ENCODE measurements at places on chromosomes 2 and 18.

- DNase-seq: no peak
Measured at GRCh38 chr2:28296904-28297303, 95.8 kb upstream of the FOSL2 start.

DNA sequence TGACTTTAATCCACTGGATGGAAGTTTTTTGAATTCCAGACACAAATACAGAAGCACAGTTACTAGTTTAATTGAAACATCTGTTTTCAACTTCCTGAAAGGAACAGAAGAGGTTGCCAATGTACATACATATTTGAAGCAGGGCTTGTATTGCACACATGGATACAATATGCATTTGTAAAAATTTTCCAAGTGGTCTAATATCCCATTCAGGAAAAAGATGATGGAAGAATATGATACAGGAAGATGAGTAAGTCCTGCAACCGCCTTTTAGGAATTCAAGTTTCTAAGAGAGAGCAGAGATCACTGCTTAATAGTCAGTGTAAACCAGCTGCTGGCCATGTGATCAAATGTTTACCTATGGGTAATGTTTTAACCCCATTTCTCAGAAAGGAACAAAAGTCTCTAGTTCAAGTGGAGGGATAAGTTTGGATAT, 265.4 kb downstream of the TRIB2 start:
- no peak for DNase-seq

DNA sequence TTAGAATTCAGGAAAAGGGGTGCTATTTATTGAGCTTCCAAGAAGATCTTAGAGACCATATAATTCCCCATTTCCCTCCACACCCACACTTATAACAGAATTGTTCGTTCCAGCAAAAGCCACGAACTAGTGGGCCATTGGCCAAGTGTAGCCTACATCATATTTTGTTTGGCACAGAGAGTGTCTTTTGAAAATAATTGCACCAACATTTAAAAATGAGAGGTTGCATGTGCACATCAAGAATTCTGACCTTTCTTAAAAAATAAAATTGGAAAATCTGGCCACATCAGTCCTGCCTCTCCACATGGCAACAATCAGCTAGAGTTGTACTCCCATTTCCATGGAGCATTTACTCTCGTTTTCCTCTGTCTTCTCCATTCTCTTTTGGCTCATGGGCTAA, 655.5 kb upstream of the FANCL start:
- DNase-seq: no peak

DNA sequence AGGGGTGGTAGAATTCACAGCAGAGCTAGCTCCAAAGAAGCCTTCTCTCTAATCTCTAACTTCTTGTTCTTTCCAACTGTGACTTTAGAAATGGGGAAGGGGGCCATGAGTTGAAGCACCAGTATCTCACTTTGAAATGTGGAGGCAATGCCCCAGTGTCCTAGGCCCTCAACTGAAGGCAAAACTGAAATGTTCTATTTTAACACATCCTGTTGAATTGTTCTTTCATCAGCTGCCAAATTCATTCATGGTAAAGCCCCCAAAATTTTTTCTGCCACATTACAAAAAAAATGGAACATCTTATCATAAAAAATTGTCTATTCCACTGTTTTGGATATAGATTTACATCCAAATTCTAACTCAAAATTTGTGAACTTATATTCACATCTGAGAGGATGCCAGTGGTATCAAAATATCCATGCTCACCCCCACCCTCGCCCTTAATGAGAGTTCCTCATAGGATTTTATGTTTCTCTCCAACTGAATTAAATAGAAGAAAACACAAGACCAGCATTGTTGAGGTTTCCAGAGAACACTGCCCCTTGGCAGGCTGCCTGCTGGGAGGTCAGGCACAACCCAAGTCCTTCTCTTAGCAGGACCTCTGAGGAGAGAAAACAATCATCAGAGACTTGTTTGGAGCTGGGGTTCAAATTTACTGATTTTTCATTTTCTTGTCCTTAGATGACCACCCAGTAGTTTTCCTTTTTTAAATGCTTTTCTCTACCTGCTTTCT, 147.4 kb upstream of the PGAP1 start:
- peak; percentile 76 for DNase-seq

GRCh38 chr2:46146866-46147502, 150.2 kb upstream of the EPAS1 start:
- no peak for DNase-seq

DNA sequence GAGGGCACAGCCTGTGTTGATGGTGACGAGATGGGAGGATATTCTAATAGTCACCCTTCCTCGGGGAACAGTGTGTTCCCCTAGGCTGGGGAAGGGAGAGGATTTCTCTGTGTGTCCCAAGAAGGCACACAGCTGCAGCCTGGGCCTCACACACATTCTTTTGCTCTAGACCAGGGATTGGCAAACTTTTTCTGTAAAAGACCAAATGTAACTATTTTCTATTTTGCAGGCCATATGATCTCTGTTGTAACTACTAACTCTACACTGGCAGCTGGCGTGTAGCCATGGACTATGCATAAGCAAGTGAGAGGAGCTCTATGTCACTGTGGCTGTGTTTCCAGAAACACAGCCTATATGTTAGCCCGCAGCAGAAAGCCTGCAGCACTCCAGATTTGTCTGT, 65.8 kb downstream of the ARHGAP28 start:
- DNase-seq: no peak

DNA sequence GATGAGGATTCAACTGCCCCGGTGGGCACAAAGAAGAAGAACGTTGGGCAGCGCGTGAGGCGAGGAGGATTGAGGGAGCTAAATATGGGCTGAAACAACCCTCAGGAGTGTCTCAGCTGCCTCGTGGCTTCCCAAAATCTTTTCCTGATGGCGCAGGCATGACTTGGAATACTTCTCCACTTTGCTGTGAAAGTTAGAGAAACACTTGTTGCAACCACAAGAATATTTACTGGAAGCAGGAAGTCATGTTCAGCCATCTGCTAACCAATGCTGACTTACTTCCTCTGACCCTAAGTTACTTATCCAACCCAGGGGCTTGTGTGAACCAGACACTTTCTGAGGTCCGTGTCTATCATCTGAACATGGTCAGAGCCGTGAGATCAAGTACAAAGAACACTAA, 148.8 kb downstream of the ARL4C start:
- no peak for DNase-seq

DNA sequence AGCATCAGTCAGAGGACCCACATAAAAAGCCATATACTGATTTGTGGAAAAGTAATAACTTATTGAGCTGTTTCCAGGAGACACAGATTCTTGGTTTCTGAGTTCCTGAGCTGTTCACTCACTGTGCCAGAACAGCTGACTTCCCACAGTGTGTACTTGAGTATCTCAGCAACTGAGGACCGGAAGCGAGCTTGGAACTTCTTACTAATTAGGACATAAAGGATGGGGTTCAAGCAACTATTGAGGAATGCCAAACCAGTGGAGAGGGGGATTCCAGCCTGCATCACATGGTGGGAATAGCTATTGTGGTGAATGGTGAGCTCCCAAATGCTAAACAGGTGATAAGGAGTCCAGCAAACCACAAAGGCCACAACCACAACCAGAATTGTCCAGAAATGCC, 16.4 kb downstream of the EEF1B2 start:
- DNase-seq: no peak

DNA sequence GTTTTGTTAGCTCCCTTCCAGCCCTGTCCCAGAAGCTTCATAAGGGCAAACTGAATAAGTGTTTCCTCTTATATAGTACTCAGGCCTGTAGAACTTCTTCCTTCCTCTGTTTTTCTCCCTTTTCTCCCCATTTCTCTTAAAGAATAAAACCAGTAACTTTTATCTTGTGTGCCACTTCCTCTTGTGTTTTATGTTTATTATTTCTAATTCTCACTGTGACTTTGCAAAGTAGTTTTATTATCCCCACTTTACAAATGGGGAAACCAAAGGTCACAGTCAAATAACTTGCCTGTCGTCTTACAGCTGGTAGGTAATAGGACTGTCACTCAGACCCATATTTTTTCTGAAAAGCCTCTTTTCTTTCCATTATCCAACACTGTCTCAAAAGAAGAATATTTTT, 42.4 kb downstream of the RBBP8 start:
- DNase-seq: no peak

- DNase-seq: no peak
Measured at GRCh38 chr2:212173756-212174510, 364.7 kb downstream of the ERBB4 start.

GRCh38 chr2:134758633-134759032, 39.8 kb upstream of the TMEM163 start:
- DNase-seq: no peak

DNA sequence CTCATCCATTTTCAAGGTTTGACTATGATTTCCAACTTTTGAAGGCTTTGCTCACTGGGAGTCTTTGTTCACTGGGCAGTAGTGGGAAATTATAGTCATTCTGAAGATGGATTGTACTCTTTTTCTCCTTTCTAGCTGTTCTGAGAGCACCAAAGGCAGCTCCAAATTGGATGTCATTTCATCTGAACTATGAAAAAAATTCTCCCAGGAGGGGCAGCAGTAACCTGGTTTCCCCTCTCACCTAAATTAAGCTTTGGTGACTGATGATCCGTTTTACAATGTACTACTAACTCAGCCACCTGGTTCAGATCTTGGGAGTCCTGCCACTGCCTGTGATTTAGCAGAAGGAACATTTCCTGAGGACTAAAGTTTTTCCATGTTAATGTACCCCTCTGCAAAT, 17.6 kb downstream of the ARHGEF33 start:
- no peak for DNase-seq

DNA sequence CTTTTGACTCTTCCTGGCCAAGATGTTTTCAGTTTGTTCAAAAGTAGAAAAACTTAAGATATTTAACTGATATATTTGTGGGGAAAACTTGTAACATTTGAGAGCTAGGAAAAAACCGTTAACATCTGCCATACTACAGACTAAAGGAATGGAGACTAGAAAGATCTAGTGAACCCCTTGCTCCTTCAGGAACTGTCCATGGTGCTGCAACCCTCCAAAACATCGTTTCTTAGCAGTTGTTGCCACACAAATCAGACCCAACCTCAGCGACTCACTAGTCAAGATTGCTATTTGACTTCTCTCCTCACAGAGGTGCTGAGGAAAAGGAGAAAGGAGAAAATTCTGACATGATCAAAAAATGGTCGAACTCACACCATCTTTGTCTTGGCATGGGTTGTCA, 393.8 kb upstream of the LYPD1 start:
- DNase-seq: no peak

- DNase-seq: no peak
Measured at GRCh38 chr2:47243596-47244323, 88.7 kb upstream of the STPG4 start.

DNA sequence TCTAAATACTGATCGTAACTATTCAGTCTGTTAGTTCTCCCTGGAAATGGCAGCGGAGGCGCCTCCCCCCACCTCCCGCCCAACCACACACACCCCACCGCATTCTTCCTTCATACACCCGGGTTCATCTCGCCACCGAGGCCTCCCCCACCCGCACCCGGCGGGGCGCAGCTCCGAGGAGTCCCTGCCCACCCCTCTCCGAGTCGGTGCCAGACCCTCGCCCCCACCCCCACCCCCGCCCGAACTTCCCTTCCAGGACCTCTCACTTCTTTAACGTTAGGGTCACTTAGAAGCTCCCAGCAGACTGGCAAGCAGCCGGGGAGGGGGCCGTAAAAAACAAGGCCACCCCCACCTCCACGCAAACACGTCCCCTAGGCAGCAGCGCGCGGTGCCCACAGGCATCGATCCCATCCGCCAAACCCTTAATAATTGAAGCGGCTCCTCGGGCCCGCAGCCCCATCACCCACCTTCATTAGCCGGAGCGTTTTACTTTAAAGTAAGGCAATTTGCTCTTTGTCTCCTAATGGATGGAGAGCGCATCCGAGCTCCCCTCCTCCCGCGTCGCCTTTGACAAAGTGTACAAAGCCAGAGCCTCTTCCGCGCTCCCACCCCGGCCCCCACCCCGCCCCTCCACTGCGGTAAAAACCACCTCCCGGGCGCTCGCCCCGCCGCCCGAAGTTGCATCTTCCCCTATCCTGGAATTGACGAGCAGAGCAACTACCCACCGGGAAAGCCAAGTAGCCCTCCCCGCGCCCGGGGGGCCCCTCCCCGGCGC, 624 bp downstream of the ZNF516 start:
- peak; percentile 71 for DNase-seq

- DNase-seq: no peak
Measured at GRCh38 chr18:9568186-9568585, 46.2 kb downstream of the PPP4R1 start.

GRCh38 chr18:48990481-48991318, 39.9 kb upstream of the SMAD7 start:
- DNase-seq: no peak

- no peak for DNase-seq
Measured at GRCh38 chr18:62730941-62731340, 15.6 kb downstream of the PHLPP1 start.

DNA sequence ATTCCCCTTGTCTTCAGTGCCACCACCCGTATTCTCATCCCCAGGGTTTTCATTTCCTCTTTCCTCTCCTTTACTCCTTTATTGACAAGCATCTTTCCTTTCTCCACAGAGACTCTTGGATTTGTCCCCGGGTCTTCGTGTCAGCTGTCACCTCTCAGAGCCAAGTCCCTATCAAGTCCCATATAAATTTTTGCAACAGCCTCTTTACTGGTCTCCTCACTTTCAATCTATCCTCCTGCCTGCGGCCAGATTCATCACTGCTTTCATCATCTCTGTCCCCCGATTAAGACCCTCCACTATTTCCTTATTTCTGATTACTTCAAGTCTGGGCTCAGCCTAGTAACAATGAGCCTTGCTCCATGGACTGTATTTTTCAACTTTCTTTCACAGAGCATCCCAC, 113.8 kb downstream of the CTAGE1 start:
- DNase-seq: no peak

GRCh38 chr2:218063896-218064295, 5.2 kb upstream of the RUFY4 start:
- DNase-seq: no peak

DNA sequence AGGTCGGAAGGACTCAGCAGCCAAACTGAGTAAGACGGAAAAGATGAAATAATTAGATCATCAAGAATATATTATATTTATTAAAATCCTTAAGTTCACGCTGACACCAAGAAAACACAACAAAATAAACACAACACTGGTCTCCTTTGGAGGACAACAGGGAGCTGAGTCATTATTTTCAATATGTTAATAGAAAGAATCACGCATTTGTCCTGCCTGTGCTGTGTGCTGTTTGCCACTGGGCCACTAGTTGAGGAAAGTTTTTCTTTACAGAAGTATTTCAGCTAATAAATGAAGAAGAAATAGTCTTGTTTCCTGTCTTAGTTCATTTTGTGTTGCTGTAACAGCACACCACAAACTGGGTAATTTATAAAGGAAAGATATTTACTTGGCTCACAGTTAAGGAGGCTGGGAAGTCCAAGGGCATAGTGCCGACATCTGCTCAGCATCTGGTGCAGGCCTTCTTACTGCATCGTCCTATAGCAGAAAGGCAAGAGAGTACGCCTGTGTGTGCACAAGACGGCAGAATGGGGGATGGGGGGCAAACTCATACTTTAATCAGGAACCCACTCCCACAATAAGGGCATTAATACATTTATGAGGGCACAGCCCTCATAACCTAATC, 88.0 kb downstream of the TCF7L1 start:
- DNase-seq: no peak

GRCh38 chr2:186984966-186985365, 136.0 kb upstream of the ZSWIM2 start:
- DNase-seq: no peak
